GM23338 (cell line): ENCODE measurements at places on chromosomes 12 and 14. TPM values are rescaled to one million over a fixed set of nuclear protein-coding genes. Genes with fewer than 3 reads are reported as not detected.

Gene CDH24
- total RNA-seq: 16.9 and 17.8 TPM in 2 replicates

Gene RPS6KA5
- total RNA-seq: 2.0 and 2.1 TPM in 2 replicates

Gene GUCY2C
- total RNA-seq: 1.9 and 3.1 TPM in 2 replicates

Gene PGF
- 6.3 and 9.5 TPM in 2 replicates for total RNA-seq

Gene FCF1
- total RNA-seq: 58.7 and 61.3 TPM in 2 replicates

Gene KCNC2
- total RNA-seq: 0.10 TPM in 1 of 2 replicates, not detected in the other

DNA sequence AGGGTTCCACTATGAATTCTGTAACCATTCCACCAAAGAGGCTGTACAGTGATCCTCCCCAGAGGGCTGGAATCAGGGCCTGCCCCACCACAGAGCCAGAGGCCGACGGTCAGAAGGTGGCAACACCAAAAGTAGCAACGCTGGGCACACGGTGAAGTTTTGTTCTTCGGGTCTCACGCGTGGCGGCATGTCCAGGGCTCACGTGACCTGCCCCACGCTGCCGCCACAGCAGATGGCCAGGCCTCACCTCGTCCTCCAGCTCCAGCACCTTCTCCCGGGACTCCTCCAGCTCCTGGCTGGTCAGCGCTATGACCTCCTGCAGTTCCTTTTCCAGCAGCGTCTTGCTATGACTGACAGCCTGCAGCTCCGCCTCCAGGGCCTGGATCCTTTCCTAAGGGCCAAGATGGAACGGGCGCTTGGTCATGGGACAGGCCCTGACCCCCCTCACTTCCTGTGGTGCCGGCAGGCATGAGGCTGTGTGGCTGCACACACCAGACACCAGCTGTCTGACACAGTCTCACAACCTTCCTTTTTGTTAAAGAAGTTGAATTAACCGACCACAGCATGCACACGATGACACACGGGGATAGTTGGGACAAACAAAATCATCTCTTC lies 22.4 kb upstream of the ANKLE2 start:
- peaks cover 21% of the 10 kb centered on the region for H3K36me3 ChIP-seq
- H3K4me1 ChIP-seq: no peaks in the 10 kb centered on the region
- H3K4me3 ChIP-seq: no peak overlapping the region
- DNase-seq: no peak

DNA sequence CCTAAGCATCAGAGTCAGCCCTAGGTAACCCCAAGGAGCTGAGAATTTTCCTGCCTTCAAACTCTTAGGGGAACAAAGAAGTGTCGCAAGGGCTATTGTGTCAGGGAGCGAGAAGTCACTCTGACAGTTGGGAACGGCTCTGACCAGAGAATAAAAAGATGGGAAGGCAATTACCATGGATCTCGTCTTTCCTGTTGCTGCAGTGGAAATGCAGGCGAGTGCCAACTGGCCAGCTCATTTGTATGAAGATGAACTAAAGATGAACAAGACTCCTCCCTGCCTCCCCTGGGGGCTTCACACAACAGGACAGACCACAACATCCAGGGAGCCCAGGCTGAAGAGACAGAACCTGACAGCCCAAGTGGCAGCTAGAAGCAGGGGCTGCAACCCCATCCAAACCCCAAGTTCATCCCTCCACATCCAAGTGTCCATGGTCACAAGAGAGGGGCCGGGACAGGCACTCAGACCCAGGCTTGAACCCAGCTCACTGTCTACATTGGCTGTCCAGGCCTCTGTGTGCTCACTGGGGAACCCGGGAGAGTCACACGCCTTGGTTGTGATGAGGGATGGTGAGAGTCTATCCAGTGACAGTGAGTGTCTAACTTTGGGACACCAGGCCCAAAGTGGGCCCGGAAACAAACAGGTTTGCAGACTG lies 322.4 kb downstream of the BCL11B start:
- H3K4me3 ChIP-seq: no peak overlapping the region
- no peak overlapping the region for H3K27ac ChIP-seq

DNA sequence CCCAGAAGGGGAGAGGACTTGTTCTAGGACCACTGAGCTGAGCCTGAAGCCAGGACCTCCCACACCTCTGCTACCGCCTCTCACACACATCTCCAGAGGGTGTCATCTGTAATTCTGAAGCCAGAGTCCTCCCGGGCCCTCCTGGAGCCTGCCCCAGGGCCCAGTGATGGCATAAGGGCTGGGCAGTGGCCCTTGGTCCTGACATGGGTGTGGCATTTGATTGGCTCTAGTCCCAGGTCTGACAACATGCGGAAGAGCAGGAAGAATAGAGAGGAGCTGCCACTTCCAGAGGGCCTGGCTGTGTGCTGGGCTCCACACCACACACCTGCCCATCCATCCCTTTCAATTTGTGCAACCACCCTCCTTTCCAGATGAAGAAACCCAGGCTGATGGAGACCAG lies 144.3 kb upstream of the GSC start:
- no peaks in the 10 kb centered on the region for H3K36me3 ChIP-seq
- DNase-seq: no peak
- no peaks in the 10 kb centered on the region for H3K27me3 ChIP-seq

- H3K36me3 ChIP-seq: no peaks in the 10 kb centered on the region
- H3K4me1 ChIP-seq: no peaks in the 10 kb centered on the region
- DNase-seq: no peak
- H3K27me3 ChIP-seq: no peaks in the 10 kb centered on the region
- H3K27ac ChIP-seq: no peak overlapping the region
Measured at GRCh38 chr14:58059126-58059525, 92.9 kb downstream of the ARMH4 start.

DNA sequence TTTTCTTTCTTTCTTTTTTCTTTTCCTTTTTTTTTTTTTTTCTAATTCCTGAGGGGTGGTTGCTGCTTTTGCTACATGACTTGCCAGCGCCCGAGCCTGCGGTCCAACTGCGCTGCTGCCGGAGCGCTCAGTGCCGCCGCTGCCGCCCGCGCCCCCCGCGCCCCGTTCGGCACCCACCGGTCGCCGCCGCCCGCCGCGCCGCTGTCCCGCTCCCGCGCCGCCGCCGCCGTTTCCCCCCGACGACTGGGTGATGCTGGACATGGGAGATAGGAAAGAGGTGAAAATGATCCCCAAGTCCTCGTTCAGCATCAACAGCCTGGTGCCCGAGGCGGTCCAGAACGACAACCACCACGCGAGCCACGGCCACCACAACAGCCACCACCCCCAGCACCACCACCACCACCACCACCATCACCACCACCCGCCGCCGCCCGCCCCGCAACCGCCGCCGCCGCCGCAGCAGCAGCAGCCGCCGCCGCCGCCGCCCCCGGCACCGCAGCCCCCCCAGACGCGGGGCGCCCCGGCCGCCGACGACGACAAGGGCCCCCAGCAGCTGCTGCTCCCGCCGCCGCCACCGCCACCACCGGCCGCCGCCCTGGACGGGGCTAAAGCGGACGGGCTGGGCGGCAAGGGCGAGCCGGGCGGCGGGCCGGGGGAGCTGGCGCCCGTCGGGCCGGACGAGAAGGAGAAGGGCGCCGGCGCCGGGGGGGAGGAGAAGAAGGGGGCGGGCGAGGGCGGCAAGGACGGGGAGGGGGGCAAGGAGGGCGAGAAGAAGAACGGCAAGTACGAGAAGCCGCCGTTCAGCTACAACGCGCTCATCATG lies 654 bp downstream of the FOXG1 start:
- H3K4me1 ChIP-seq: peaks cover 39% of the 10 kb centered on the region
- no peak overlapping the region for H3K27ac ChIP-seq

- H3K27ac ChIP-seq: no peak overlapping the region
- H3K27me3 ChIP-seq: no peaks in the 10 kb centered on the region
- no peaks in the 10 kb centered on the region for H3K4me1 ChIP-seq
- DNase-seq: no peak
- no peaks in the 10 kb centered on the region for H3K36me3 ChIP-seq
Measured at GRCh38 chr12:47114481-47114892, 34.7 kb upstream of the AMIGO2 start.

- peaks cover 12% of the 10 kb centered on the region; the same call in 1 of the 2 replicates for H3K4me1 ChIP-seq
- no peak for DNase-seq
- no peak overlapping the region for H3K4me3 ChIP-seq
- H3K27me3 ChIP-seq: peaks cover 10% of the 10 kb centered on the region
Measured at GRCh38 chr12:1643905-1644533, 15.0 kb downstream of the WNT5B start.

DNA sequence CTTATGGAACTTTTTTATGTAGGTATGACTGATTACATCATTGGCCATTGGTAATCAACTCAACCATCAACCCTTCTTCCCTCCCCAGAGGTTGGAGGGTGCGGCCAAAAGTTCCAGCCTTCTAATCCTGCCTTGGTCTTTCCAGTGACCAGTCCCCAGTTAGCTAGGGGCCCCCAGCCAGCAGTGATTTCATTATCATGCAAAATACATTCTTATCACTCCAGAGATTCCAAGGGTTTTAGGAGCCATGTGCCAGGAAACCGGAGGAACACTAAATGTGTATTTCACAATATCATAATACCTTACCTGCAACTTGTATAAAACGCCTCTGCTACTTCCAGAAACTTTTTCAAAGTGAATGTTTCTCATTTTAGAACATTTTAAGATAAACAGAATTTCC lies 181.5 kb upstream of the PELI2 start:
- no peaks in the 10 kb centered on the region for H3K4me1 ChIP-seq
- H3K27me3 ChIP-seq: no peaks in the 10 kb centered on the region
- H3K27ac ChIP-seq: no peak overlapping the region

GRCh38 chr12:16228067-16228466 lies 49.4 kb downstream of the SLC15A5 start:
- DNase-seq: no peak
- no peak overlapping the region for H3K4me3 ChIP-seq
- no peaks in the 10 kb centered on the region for H3K36me3 ChIP-seq
- no peak overlapping the region for H3K27ac ChIP-seq
- no peaks in the 10 kb centered on the region for H3K4me1 ChIP-seq
- H3K27me3 ChIP-seq: no peaks in the 10 kb centered on the region
